ENCODE measurements at places on chromosomes 13 and 19.

DNA sequence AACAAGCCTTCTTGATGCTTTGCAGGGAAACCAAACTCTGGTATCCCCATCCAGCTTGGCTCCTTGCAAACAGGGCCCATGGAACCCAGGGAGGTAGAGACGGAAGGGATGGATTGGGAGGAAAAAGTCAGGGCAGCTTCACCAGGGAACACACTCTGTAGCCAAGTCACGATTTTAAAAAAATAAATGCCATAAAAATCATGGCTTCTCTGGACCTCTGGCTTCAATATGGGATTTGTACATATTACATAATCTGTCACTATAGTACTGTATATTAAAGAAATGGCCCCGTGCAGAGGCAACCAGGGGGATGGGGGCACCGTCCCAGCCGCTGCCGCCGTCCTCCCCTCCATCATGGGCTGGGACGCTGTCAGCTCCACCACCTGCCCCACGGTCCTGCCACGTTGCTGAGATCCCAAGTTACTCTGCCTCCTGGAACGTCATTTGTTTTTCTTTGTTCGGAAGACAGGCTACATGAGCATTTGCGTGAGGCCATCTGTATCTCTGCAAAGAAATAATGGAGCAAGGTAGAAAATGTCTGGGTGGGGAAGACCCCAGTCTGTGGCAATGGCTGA is 313.3 kb downstream of the ZNF536 start:
- DNase-seq = no peak

- peak; percentile 93 for DNase-seq
Measured at GRCh38 chr13:66665991-66666390, 564.1 kb downstream of the PCDH9 start.

GRCh38 chr19:52140032-52140710 is 433 bp upstream of the ZNF616 start:
- no peak for DNase-seq

DNA sequence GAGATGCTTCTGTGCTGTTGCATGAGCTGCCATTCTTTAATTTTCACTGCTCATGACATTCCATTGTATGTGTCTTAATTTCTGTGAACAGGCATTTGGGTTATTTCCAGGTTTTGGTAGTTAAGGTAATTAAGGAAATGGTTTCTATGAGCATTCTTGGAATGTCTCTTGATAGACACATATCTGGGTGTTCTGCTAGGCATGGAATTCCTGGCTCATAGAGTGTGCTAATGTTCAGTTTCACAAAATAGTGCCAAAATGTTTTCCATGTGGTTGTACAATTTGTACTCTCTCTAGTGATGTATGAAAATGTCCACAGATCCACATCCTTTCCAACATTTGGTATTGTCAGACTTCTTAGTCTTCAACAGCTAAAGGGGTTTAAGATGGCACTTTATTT is 680.9 kb upstream of the SGCG start:
- no peak for DNase-seq

DNA sequence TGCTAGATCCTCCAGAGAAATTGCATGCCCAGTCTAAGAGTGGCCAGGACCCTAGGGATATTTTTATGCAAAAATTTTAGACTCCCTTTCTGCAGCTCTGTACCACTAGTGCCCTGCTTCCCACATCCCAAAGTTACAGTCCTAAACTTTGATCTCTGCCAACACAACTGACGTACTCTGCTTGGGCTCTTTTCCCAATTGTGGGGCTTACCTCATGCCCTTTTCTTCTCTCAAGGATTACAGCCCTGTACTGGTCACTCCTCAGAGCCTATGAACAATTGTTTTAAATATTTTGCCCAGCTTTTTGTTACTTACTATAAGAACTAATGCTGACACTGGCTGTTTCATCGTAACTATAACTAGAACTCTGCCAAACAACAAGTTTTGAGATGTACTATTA is 57.8 kb upstream of the FBXL3 start:
- no peak for DNase-seq

DNA sequence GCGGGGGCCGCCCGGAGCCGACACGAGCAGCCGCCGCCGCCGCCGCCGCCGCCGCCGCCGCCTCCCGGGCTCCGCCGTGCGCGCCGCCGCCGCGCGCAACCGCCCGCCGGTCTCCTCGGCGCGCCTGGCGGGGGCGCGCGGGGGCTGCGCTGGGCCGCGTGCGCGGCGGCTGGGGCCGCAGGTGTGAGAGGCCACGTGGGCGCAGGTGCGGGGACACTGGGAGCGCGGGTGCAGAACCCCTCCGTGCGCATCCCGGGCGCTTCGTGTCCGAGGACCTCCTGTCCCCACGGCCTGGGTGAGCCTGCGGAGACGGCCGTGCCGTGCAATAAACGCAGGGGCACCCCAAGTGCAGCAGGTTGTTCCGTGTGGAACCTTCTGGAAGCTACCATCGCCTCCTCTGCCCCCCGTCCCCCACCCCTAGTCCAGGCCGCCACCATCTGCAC is at the start of gene LINGO3:
LINGO3 (minus strand) TSS at position 41 of the 443 bp plus-strand sequence. CDS start 16,378 bp downstream, outside the sequence.
- no peak for DNase-seq

DNA sequence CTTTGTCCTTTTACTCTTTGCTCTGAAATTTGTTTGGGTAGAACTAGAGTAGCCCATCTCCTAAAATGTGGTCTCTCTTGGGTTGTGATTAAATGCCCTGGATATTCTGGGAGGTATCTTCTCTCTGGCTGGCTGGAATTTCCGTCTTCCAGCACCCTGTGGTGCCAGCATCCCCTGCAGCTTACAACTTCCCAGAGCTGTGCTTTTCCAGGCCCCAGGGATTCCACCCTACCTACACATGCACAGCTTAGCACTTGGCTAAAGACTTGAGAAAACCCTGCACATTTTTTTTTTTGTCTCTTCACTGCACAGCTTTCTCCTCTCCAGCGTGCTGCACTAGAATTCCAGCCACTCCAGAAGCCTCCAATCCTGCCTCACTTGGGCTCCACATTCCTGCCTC is 334.7 kb downstream of the IRS2 start:
- DNase-seq = no peak

- DNase-seq = no peak
Measured at GRCh38 chr13:77492982-77493381, 42.5 kb upstream of the SCEL start.

DNA sequence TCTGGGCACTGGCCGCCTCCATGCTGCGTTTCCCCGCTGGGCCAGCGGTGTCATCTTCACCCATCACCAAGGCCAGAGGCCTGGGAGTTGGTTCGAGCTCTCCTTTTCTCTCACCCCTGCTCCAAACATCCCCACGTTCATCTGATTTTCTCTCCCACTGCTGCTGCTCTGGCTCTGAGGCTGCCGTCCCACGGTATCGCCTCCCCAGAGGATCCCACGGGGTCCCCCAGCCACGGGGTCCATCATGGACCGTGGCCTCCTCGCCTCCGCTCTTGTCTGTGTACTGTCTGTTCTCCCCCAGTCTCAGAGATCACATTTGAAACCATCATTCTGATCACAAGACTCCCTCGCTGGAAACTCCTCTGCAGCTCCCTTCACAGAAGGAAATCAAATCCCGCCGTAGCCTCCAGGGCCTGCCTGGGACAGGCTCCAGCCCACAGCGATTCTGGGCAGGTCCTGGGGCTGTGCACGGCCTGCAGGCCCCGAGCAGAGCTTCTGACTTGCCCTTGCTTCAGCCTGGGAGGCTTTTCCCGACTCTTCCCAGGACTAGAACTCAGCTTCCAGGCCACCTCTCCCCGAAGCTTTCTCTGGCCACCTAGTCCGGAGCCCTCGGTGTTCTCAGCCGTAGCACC is 64.2 kb downstream of the SOX1 start:
- DNase-seq = no peak

- DNase-seq = no peak
Measured at GRCh38 chr13:31987535-31988170, 43.9 kb upstream of the FRY start.

- no peak for DNase-seq
Measured at GRCh38 chr13:32257649-32258048, 57.5 kb downstream of the ZAR1L start.

GRCh38 chr19:52778811-52779210 is 7.8 kb downstream of the ZNF600 start:
- no peak for DNase-seq

GRCh38 chr13:46181840-46182490 is at the start of gene LCP1:
LCP1 (minus strand) TSS chr13:46182177; CDS start chr13:46159662, 22,515 bp downstream.
- no peak for DNase-seq

GRCh38 chr19:19475849-19476828 is 39.2 kb downstream of the TSSK6 start:
- DNase-seq = no peak

DNA sequence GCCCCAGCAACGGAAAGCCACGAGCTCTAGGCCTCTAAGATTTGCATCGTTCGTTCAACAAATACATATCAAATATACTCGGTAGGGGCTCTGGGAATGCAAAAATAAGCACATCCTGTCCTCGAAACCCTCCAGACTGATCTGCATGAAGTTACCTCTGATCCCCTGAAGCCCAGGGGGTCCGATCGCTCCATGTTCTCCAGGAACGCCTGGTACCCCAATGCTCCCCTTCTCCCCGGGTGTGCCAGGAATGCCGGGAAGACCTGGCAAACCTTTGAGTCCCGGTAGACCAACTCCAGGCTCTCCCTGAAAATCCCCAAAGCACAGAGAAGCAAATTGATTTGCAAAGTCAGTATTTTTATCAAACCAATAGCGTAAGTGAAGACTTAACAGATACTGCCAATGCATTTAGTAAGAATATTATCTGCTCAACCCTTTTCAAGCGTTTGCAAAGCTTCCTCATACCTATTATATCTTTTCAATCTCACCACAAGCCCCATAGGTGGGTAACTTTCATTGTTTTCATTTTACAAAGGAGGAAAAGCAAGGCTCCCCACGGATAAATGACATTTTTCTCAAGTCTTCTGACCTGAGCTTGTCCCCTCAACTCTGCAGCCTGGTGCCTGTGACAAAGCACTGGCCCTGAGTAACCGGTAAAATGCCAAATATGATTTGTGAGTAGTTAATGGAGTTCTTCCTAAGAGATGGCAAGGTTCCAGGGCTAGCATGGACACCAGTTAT is 127.7 kb downstream of the COL4A1 start:
- no peak for DNase-seq

DNA sequence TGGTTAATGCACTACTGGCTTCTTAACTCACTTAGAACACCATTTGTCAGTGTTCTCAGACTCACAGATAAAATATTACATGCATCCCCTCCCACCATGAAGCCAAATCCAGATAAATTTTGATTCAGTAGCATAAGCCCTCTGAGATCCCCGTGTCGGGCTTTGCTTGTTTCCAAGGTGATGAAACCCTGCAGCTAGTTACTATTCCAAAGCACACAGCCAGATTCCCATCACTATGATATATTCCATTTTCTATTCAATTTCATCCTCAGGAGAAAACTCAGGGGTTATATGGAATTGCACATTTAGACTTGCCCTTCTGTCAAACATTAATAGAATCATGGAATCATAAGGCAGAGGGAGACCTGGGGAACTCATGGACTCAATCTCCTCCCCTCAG is 9.4 kb upstream of the FAM124A start:
- DNase-seq = no peak

- DNase-seq = no peak
Measured at GRCh38 chr19:48698046-48698445, 2.3 kb downstream of the FUT2 start.

DNA sequence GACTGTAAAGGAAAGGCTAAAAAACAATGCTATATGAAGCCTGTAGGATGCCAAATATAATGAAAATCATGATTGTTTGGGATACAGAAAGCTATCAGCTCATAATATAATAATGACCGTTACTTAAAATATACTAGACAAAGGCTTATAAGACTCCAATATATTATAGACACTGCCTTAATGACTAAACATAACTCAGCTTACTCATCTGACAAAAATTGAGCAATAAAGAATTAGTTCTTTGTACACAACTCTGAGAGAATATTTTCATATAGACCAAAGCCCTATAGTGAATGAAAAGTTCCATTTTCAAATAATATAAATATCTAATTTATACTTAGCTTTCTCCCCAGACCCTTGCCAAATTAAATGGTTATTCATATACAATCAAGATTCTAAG is 283.3 kb downstream of the DIAPH3 start:
- no peak for DNase-seq

- DNase-seq = no peak
Measured at GRCh38 chr13:32378012-32378411, 49.9 kb downstream of the N4BP2L1 start.

DNA sequence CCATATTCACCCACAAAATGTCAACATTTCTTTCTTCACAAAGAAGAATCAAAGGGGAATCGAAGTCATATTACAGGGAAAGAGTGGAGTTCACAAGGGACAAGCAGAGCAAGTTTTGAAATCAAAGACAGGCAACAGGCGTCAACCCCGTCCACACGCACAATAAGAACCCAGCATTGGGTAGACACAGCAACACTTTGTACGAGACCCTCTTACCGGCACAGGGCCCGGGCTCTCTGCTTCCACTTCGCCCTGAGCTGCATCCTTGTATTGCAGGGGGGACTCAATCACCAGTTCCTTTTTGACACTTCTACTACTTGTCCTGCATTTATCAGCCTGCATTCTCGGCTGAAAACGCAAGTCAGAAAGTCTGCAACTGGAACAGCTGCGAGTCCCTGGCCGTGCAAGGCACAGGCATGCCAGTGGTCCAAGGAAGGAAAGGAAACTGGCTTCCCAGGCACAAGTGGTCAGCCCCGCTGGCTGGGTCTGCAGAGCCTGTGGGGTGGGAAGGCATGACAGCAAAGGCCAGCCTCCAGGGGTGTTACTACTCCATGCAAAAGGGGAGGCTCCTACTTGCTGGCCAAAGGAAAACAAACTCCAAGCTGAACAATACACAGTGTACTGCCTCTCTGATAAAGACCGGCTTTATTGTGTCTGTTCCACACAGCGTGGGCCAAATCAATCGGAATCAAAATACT is at the start of gene DOCK9:
DOCK9 (minus strand) TSS at position 497 of the 698 bp plus-strand sequence; CDS start at position 342, 155 bp downstream.
- DNase-seq = no peak

DNA sequence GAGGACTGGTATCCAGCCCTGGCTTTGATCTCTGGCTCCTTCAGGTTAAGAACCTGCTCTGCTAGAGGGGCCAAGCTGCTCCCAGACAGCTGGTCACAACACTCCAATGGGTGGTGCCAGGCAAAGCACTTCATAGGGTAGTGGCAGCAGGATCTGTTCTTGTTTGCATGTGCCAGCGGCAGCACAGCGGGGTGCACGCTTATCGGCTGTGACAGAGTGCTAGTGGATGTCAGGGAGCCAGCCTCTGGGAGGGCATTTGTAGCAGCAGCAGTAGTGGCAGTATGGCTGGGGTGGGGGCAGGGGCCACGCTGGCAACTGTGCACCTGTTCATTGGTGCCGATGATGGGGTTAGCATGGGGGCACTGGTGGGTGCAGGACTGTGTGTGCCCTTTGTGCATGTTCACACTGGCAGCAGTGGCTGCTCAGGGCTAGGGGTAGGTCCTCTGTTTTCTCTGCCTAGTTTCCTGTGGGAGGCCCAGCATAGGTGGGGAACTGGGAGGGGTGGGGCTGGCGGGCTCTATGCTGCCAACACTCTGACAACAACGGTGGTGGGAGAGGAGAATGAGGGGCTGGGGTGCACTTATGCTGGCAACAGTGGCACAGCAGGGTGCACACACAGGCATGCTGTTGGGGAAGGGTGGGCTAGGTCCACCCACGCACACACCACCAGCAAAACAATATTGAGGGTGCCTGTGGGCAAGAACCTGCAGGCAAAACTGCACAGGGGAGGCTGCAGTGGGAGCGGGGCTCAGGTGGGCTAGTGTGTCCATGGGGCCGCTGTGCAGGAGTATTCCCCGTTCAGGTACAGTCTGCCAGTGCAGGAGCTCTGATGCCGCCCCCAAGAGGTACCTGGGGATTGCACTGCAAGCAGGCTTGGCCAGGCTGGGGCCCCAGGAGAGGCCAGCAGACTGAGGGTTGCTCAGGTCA is 19.3 kb downstream of the AP1M1 start:
- no peak for DNase-seq

Measured in amniotic stem cell (primary cell).